ENCODE measurements at places on chromosomes 4 and X.

DNA sequence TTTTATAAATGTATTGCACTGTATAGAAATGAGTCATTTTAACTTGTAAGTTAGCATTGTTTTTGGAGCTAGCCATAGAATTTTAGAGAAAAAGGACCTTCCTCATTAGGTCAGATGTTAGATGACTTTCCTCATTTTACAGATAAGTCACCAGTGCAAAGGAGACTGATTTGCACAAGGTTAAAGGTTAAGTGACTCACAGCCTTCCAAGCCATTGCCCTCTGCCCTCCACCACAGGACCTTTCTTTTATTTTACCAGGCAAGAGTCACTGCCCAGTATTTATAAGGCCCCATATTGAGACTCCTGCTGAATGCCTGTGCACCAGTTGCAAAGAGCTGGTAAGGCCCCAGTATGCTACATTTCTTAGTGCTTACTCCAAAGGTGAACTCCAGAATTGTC is 4.2 kb upstream of the ABCG2 start:
- no peak for DNase-seq

DNA sequence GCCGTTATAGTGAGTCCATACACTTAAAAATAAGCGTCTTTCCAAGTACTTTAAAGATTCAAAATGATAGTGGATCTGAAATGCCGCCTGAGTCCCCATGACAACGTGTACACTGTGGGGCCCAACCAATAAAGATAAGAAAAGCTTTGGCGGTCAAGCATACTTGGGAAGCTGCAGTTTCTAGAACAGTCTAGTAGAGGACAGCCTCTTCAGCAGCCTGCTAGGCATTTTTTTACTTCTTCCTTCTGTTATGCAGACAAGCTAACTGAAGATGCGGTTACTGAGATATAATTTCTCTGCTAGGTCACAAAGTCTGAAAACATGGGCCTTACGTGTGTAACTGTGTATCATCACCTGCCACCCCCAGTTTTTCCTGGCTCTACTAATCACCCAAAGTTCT is 402 bp upstream of the UPRT start:
- DNase-seq = no peak

DNA sequence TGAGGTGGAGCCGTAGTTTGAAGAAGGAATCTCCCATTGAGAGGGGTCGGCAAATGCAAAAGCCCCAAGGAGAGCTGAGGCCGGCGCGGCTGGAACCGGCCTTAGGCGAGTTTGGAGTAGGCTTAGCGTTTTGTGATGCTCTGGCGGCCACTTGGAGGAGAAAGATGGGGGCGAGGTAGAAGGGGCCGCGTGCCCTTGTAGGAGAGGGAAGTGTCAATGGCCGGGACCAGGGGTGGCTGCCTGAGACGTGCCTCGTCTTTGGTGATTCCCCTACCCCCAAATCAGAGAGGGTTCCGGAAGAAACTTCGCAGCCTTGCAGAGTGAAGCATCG is 11.7 kb downstream of the MSX1 start:
- DNase-seq = no peak

DNA sequence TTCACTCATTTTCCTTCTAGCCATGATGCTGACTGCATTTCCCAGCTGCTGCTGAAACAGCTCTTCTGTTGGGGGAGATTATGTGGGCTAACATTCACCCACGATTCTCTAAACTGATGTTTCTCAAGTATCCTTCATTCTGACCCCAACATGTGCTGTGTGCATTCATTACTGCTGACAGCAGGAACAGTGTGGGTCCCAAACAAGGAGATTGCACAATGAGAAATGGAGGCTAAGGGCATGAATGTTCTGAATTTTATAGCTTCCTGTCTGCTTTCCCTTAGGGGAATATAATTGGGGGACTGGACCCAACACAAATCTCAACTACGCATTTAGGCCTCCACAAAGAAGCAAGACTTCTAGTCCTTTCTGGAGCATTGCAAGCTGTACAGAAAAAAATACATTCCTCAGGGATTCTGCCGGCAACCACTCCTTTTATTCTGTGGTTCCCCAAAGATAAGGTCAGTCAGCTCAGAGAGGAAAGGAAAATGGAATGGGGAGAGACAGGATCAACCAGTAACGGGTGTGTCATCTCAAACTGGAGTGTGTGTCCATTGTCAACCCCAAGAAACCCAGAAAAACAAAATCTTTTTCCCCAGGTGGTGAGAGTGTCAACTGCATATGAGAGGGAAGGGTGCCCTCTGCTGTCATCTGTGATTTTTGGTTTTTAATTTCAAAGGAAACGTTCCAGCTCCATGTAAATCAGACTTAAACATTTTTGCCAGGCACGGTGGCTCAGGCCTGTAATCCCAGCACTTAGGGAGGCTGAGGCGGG is 81.5 kb upstream of the EGFL6 start:
- DNase-seq = no peak
